ENCODE measurements at places on chromosomes 12 and 14.

DNA sequence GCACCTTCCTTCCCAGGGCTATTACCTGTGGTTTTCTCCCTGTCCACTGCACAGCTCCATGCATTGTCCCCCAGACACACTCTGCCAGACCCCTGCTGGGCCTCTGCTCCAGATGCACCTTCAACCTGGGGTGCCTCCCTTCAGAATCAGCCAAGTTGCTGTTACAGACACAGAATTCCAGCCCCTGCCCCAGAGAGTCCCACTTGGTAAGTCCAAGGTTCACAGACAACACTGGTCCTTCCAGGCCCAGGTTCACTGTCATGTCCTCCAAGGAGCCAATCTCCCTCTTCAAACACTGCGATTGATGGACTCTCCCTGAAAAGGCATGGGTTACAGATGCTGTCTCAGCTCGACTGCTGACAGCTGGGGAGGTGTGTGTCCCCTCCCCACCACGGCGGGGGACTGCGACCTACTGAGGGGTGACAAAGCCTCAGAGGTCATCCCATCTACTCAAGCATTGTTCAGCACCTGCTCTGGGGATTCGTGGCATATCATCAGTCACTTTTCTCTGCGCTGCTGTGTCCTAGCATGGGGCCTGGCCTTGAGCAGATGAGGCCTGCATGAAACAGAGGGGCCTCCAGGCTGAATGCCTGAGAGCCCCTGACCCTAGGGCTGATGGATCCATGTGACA lies 24.3 kb downstream of the CALM1 start:
- DNase-seq, result no peak

- DNase-seq, result peak; percentile 42
Observed at GRCh38 chr14:75254381-75254822, 24.2 kb upstream of the FOS start.

DNA sequence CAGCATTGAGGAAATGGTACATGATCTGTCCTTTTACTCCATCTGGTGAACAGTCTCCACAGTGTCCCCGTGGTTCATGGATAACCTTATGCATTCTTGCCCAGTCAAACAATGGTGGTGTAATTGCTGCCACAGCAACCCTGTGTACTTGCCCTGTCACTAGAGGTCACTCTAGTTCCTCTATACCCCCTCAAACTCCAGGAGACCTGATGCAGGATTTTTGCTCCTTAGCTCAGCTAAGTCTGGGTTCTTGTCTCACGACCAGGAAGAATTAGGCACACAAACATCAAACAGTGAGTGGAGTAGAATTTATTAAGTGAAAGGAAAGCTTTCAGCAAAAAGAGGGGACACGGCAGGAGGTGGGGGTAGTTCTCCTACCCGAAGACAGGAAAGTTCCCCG lies 24.7 kb upstream of the EEA1 start:
- DNase-seq, result no peak

DNA sequence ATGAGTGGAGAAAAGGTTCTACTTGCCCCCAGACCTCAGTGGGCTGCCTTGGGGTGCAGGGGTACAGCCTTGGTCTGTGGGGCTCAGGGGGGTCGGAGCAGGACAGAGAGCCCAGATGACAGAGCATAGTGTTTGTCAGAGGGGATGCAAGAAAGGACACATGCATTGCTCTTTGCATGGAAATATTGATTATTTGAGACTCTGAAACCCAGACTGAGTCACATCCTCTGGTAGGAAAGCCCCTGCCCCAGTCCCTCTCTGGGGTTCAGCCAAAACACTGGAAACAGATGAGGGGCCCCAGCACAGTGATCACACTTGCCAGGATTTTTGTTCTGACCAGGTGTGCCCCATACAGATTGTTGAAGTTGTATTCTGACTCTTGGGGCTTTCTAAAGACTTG lies 1094.4 kb downstream of the BCL11B start:
- DNase-seq, result no peak

- no peak for DNase-seq
Observed at GRCh38 chr12:75481013-75481705, 604 bp downstream of the GLIPR1 start.

GRCh38 chr14:104326848-104327247 lies 188.5 kb downstream of the KIF26A start:
- DNase-seq, result peak; percentile 72

- no peak for DNase-seq
Observed at GRCh38 chr12:111953455-111953854, 59.5 kb downstream of the TMEM116 start.

- no peak for DNase-seq
Observed at GRCh38 chr12:114683709-114684097, 272 bp downstream of the TBX3 start.

GRCh38 chr14:76715101-76715500 lies 46.2 kb upstream of the VASH1 start:
- DNase-seq, result no peak

DNA sequence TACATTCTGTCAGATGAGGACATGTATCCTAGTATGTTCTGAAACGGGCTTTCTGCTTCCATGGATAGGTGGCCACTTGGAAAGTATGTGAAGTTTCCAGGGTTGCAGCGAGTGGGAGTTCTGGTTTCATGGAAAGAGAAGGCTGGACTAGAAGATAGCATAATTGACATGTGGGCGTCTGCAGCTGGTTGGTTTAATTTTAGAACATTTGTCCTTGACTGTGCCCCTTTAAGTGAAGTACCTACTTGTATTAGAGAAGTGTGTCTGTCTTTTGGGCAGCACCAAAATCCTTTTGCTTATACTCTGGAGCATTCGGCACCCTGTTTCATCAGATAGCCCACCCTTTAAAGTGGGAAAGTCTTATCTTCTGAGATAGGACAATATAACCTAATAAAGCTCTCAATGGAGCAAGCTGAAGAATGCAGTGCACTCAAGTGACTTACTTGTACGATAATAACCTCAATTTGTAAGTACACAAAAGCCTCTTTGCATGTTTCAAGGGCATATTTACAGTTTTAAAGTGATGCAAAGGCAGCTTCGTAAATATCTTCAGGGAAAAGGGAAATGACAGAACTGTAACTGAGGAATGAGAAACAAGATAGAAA lies 35.2 kb downstream of the NTN4 start:
- no peak for DNase-seq

- DNase-seq, result no peak
Observed at GRCh38 chr12:71297930-71298329, 140.1 kb upstream of the TSPAN8 start.

DNA sequence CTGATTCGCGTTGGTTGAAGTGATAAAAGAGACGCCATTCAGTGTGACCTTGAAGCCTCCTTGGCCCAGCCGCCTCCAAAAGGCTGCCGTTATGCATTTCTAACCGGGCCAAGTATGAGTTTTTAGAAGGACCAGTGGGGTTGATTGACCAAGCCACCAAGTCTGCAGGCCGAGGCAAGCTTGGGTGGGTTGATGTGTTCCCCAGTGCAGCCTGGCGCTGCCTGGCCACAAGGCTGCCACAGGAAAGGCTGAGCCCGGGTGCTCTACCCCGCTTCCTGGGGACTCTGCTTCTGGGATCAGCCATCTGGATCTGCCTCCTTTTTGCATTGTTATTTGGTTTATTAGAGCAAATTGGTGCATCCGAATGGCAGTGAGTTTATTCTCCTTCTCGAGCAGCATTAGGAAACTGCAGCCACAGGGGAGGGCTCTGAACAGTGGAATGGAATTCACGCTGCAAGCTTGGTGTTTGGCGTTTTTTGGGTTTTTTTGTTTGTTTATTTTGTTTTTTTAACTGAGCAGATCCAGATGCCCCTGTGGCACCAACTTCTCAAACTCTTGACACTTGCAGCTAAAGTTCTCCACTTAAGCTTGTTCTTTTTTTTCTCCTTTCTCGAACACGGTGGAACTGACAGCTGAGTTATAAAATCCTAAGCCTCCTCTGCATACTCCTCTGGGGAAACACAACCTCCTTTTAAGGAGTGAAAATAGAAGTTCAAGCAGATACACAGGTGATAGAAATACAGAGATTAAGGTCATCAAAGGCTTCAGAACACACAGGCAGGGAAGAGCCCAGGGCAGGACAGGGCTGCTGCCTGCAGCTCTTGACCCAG lies 145.4 kb upstream of the FKBP4 start:
- DNase-seq, result no peak

DNA sequence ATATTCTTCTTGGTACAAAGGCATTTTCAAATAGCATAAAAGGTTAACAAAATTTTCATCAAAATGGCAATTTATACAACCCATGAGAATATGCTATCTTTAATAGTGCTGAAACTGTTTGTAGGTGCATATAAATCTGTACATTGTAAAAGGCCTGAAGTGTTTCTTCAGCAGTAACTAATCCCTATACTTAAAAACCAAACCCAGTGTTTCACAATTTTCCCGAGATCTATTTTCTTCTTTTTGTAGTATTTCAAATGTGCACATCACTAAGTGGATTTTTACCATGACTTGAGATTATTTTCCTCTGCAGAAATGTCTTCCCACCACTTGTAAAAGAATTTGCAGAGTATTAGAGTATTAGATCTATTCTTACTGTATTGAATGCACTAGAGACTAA lies 76.5 kb downstream of the FERMT2 start:
- no peak for DNase-seq
